ENCODE measurements at places on chromosomes 5 and 9. TPM values are rescaled to one million over a fixed set of nuclear protein-coding genes. Genes with fewer than 3 reads are reported as not detected.

- DNase-seq, result no peak
Measured at GRCh38 chr5:60143942-60144549, 250.5 kb upstream of the PDE4D start.

- DNase-seq, result no peak
Measured at GRCh38 chr9:109098171-109098959, 21.4 kb downstream of the TMEM245 start.

DNA sequence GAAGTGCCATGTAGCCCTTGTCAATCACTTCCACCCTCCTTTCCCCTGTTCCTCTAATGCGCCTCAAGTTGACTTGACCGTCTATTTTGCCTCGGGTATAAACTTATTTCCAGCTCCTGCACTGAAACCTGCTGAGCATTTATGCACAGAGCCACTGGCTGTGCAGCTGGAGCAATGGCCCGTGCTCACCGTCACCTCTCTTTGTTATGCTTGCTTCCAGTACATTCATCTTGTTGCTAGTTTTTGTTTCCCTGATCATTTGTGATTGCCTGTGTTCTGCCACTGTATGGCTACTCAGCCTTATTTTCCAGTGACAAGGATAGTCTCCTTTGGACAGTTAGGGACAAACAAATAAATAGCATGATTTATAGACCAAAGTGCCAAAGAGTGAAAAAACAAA, 183.1 kb upstream of the C9orf72 start:
- no peak for DNase-seq

RLN2 gene
- not detected for total RNA-seq

NEUROG1 gene
- not detected for total RNA-seq

SLC34A3 gene
- total RNA-seq, result not detected
